ENCODE measurements at places on chromosomes 2 and 18. TPM values are rescaled to one million over a fixed set of nuclear protein-coding genes. Genes with fewer than 3 reads are reported as not detected.

DNA sequence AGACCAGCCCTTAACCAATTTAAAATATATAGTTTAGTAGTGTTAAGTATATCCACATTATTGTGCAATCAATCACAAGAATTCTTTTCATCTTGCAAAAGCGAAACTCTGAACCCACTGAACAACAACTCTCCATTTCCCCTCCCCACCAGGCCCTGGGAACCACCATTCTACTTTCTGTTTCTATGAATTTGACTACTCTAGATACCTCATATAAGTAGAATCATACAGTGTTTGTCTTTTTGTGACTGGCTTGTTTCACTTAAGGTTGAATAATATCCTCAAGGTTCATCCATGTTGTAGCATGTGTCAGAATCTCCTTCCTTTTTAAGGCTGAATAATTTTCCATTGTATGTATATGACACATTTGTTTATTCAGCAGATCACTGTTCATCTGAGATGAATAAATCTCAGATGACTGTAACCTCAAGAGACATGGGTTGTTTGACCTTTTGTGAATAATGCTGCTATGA is 8.1 kb upstream of the SOS1 start:
- DNase-seq: no peak

HRH4 gene
- total RNA-seq: not detected

DNA sequence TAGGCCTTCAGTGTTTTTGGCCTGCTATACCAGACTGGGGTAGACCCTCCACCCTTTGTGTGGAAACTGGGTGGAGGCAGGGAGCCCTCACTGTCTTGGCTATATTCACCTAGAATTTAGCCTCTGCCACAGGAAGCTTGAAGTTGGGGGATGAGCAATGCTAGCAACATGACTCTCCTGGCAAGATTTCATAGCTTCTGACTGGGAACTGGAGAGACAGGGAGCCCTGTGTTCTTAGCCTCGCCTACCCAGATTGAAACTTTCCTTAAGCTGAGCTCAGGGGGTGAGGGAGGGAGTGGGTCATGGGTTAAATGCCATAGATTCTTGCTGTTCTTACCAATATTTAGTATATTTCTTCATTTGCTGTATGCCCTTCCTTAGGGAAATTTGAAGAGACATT is 46.8 kb upstream of the FAM98A start:
- DNase-seq: no peak

STAT1 gene
- total RNA-seq: 35.2 TPM

- no peak for DNase-seq
These were observed 343.1 kb downstream of the CBLN2 start for GRCh38 chr18:72201032-72201431.

- DNase-seq: no peak
These were observed 235.2 kb downstream of the GCA start for GRCh38 chr2:162579169-162579568.

- DNase-seq: no peak
These were observed 63.6 kb upstream of the ATL2 start for GRCh38 chr2:38440655-38441054.

GRCh38 chr2:33806041-33806440 is 206.9 kb upstream of the FAM98A start:
- no peak for DNase-seq

DNA sequence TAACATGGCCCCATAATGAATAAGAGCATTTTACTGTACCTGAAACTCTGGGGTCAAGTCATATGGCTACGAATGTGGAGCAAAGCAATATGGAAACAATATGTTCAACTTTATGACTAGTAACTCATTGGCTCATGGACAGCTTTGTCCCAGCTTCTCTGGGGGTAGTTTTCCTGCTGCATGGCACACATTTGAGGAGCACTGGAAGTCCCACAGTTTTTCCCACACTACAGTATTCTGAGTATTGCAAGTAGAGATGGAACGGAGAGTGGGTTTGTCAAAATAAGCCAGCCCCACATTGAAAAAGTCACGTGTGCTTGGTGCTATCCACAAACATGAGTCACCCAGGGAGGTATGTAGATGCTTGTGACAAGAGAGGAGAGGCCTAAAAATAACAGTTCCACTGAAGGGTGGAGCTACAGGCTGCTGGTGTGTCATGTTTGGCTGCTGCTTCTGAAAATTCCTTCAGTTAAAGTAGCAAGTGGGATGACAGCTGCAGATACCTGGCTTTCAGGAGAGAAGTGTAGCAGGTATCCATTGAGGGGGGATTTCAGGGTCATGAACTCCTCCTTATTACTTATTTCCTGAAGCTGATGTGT is 48.2 kb upstream of the CTAGE1 start:
- no peak for DNase-seq

Measured in ovary (tissue), 10 donors.